ENCODE measurements at places on chromosomes 7 and 10.

DNA sequence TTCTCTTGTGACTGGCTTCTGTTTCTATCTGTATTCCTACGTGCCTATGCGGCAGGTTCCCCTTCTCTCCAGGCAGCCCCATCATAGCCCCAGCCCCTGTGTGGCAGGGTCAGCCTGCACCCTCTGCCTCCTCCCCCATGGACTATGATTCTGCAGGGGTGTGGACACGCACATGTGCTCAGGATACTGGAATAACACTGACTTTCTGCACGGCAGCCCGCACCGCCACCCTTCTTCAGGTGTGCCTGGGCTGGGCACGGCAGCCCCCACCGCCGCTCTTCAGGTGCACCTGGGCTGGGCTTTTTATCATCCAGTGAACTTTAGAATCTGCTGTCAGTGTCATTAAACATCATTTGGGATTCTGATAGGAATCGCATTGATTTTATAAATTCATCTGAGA is 202.6 kb upstream of the PPP2R2D start:
- no peak for DNase-seq

DNA sequence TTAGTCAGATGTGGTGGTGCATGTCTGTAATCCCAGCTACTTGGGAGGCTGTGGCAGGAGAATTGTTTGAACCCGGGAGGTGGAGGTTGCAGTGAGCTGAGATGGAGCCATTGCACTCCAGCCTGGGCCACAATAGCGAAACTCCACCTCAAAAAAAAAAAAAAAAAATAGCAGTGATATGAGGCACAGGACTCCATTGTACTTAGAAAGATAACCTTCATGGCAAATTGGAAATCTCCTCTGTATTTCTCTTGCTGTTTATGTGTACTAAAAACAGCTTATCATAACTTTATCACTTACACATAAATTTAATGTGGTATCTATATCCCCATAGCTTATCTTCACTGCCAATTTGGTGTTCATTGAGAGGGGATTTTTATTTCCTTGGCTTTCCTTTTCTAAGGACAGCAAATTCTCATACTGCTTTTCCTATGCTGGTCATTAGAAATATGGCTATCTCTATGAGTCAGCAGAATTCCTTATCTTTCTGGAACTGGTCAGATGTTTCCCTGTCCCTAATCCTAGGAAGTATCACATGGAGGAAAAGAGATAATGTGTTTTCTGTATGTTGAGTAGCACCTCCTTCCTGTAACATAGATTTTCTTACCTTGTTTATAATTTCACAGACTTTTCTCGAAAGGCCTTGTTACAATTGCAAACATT is 40.6 kb upstream of the ZEB1 start:
- DNase-seq = no peak

DNA sequence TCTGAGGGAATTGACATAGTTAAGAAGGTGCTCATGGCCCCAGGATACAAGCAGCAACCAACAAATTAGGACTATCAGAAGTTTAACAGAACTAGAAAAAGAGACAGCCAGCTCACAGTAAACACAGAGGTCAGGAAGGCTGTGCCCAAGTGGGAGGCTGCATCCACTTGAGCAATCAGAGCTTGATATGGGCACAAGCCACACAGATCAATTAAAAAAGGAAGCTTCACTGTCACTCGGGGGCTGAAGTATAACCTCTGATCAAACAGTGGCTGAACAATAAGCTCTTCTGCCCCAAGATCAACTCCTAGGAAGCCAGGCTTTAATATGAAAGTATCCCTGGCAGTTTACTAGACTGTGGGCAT is 40.0 kb downstream of the ZNF438 start:
- DNase-seq = peak; percentile 44

GRCh38 chr10:86486856-86487255 is 34.7 kb downstream of the WAPL start:
- DNase-seq = no peak

- DNase-seq = no peak
Measured at GRCh38 chr7:48300301-48300700, 129.0 kb downstream of the ABCA13 start.

All from MV-4-11 (cell line).